ENCODE measurements at places on chromosomes 7 and 10.

DNA sequence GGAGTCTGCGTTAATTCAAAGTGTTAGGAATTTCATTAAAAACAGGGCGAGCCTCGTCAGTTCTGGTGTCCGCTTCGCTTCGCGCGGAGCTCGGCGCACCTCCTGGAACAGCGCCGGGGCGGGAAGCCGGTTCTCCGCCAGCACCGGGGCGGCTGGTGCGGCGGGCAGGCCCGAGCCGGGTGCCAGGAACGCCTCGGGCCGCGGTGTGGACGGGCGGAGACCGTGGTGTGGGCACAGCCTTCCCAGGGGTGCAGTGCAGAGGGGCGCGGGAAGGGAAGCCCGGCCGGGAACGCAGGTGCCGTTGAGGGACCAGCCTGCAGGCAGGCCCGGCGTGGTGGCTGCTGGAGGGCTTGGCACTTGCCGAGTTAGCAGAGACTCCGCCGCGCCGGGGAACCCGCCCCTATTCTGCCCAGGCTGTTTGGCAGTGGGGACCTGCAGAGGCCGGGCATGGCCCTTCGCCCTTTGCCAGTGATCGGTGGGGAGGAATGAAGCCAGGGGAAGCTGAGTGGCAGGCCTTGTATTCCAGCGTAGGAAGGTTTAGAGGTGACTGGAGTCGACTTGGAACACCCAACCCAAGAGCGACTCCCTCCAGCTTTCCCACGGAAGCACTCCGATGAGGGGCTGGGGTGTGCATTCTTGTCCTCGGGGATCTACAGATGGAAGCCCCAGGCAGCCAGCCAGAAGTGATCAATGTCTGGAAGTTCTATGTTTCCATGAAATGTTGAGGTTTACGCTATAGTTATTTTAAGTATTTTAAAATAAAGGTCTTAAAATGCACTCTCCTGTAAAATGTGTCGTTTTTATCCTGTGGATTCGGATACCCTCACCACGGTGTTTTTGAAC, 945 bp upstream of the RHEB start:
- no peak for DNase-seq

- DNase-seq, result no peak
Observed at GRCh38 chr10:13917791-13918190, 331.0 kb downstream of the PRPF18 start.

DNA sequence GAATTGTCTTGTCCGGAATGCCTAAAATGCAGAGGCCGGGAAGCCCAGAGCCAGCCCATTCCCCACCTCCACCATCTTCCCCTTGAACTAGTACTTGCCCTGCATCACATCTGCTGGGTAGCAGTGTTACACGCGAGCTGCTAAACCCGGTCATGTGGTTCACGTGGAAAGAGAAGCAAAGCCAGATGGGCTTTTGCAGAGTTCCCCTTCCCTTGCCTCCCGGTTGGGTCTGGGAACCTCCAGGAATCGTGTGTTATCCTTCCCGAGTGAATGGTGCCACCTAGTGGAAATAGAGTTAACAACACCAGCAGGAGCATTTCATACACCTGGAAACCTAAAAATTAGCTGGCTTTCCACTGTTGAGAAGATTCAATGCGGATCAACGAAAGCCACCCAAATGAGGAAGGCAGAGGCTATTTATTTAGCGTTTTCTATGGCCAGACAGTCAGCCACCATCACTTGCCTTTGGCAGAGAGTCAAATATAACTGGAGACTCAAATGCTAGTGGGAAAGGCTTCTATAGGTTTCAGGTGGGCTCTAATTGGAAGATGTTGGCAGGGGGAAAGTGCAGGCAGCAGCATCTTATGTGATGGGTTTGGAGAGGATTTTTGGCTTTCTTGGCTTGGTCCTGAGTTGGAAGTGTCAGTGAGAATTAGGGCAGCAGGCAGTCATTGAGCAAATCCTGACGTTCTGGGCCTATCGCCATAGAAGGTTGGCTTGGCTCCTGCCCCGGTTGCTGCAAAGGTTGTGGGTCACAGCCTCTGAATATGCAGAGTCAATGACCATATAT, 12.9 kb upstream of the DENND2A start:
- peak; percentile 52 for DNase-seq

DNA sequence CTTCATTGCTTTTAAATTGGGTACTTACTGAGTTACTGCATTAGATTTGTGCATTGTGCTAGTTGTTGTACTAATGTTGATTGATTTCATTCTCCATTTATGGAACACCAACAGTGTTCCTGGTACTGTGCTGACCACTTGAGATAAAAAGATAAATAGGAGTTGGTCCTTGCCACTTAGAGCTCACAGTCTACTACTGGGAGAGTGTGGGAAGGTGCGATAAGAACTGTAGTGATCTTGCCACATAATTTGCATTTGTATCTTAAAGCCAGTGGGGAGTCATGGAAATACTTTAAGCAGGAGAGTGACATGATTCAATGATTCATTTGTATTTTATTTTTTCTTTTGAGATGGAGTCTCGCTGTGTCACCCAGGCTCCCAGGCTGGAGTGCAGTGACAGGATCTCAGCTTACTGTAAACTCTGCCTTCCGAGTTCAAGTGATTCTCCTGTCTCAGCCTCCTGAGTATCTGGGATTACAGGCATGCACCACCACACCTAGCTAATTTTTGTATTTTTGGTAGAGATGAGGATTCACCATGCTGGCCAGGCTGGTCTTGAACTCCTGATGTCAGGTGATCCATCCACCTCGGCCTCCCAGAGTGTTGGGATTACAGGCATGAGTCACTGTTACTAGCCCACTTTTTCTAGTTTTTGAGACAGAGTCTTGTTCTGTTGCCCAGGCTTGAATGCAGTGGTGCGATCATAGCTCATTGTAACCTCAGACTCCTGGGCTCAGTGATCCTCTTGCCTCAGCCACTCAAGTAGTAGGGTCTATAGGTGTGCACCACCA, 51.2 kb upstream of the TMEM248 start:
- no peak for DNase-seq

DNA sequence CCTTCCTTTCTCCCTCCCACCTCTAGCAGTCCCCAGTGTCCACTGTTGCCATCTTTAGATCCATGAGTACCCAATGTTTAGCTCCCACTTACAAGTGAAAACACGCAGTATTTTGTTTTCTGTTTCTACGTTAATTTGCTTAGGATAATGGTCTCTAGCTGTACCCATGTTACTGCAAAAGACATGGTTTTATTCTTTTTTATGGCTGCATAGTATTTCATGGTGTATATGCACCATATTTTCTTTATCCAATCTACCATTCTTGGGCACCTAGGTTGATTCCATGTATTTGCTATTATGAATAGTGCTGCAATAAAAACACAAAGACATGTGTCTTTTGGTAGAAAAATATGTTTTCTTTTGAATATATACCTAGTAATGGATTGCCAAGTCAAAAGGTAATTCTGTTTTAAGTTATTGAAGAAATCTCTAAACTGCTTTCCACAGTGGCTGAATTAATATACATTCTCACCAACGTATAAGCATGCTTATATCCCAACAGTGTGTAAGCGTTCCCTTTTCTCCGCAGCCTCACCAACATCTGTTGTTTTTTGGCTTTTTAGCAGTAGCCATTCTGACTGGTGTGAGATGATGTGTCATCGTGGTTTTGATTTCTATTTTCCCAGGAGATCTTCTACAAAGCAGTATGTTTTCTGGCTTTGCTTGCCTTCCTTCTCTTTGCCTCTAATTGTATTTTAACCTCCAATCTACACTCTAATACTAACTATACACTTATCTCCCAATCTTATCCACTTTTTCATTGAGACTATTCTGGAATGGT, 179.5 kb upstream of the PHF14 start:
- DNase-seq, result no peak

DNA sequence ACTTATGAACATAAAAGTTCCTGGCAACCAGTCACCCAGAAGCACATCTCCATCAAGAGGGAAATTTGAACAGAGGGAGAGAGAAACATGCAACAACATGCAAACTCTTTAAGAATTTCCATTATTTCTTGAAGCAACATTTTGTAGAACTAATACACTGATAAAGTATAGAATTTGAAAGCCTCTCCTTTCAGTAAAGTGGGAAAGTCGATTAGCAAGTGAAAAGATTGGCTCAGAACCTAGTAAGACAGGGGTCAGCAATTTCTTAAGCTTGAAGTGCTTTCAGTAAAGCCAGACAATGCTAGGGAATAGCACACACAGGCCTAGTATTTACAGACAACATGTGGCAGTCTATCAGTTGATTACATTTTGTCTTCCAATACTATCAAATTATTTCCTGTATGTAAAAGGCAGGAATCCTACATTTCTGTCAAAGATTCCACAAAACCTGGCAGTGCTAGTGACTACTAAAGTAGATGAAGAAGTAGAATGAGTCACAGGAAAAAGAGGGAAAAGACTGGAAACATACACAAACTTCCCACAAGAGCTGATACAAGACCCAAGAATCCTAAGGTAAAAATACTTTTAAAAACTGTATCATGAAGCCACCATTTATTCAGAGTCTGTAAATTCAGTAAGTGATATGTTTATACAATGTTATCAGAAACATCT, 25.2 kb downstream of the DNAJC1 start:
- DNase-seq, result no peak

DNA sequence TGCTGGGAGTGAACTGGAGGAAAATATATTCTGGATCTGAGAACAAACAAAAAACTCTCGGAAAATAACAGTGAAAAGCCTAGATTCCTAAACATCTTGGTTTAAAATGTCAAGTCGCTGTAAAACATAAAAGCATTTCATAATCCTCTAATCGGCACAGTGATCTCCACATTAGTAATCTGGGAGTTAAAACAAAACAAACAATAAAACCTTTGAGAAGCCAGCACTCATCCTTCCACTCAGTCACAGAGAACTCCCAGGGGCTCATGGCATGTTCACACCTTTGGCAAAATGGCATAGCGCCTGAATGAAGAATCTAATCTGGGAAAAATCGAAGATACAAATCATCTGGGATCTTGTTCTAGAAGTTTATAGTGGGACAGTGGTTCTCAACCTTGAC, 24.1 kb upstream of the HPS1 start:
- DNase-seq, result no peak

DNA sequence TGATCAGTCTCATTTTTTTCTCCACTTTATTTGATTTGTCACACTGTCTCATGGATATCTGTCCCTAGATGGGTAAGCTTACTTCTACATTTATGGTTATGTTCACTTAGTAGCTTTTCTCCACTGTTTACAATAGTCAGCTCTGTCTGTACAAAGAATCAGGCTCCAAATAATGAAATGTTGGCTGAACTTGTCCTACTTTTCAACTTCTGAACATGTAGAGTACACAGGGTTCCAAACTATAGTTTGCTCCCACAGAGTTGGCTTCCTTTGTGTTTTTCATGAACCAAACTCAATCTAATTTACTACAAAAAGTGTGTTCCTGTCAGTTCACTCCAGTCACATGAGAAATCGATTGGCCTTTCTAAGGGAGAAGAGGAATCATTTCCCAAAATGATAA, 175.0 kb downstream of the CCDC71L start:
- no peak for DNase-seq

Data from SK-N-MC (cell line).